ENCODE measurements at places on chromosomes 11 and 22.

DNA sequence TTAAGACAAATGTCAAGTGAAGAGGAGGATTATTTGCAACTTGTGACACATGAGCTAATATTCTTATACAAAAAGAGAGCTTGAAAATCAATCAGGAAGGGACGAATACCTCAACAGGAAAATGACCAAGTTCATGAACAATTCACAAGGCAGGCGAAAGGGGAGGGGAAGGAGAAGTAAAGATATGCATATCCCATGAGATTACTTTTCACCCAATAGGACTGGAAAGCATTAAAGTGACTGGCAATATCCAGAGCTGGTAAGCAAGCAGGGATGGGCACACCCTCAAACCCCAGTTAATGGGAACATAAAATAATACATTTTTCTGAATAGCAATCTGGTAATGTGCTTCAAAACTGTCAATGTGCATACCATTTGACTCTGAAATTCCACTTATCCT, 129.5 kb downstream of the SLC1A2 start:
- no peak for DNase-seq

- DNase-seq = no peak
These were observed 220.7 kb upstream of the UBASH3B start for GRCh38 chr11:122434786-122435185.

DNA sequence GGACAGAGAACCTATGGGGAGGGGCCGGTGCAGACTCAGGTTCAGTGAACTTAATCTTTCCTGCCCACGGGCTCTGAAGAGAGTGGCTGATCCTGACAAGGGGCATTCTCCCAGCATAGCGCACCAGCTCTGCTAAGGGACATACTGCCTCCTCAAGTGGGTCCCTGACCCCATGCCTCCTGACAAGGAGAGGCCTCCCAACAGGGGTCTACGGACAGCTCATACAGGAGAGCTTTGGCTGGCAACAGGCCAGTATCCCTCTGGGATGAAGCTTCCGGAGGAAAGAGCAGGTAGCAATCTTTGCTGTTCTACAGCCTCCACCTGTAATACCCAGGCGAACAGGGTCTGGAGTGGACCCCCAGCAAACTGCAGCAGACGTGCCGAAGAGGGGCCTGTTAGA, 394.0 kb downstream of the LRRC4C start:
- DNase-seq = no peak

DNA sequence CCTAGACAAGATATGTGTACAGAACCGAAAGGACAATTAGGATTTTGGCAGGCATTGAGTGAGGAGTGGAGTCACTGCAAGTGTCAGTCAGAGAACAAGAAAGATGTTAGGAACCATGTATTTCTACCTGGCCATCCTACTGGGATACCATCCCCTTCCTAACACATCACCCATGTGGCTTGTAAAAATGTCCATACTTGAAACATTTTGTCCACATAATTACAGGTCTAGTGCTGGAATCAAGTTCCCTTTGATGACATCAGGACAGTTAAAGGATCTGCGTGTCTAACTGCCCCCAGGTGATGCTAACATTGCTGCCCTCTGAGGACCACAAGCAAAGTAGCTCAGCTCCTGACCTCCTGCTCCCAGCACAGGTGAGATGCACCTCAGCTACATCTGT, 31.9 kb upstream of the GGTLC2 start:
- DNase-seq = no peak

GRCh38 chr11:12494699-12495098, 117.3 kb downstream of the PARVA start:
- DNase-seq = no peak

- DNase-seq = no peak
These were observed 203.5 kb upstream of the MTNR1B start for GRCh38 chr11:92765965-92766371.

GRCh38 chr11:112583261-112583893, 322.7 kb upstream of the PLET1 start:
- DNase-seq = no peak

GRCh38 chr11:83864412-83865057, 578.4 kb upstream of the CCDC90B start:
- DNase-seq = no peak

Data from stimulated activated CD4-positive, alpha-beta T cell treated with anti-CD3 and anti-CD28 coated beads, Interleukin-12 subunit alpha, Interleukin-12 subunit beta, amount 100 ng/mL, for 4 hours (primary cell).